ENCODE measurements at places on chromosomes 2 and 18.
A peak's percentile ranks its signal among the peaks of the same experiment; 100 is the strongest.

- DNase-seq = no peak
Measured at GRCh38 chr2:149781263-149781808, 193.8 kb upstream of the MMADHC start.

- DNase-seq = no peak
Measured at GRCh38 chr2:64410671-64411070, 43.3 kb upstream of the LGALSL start.

DNA sequence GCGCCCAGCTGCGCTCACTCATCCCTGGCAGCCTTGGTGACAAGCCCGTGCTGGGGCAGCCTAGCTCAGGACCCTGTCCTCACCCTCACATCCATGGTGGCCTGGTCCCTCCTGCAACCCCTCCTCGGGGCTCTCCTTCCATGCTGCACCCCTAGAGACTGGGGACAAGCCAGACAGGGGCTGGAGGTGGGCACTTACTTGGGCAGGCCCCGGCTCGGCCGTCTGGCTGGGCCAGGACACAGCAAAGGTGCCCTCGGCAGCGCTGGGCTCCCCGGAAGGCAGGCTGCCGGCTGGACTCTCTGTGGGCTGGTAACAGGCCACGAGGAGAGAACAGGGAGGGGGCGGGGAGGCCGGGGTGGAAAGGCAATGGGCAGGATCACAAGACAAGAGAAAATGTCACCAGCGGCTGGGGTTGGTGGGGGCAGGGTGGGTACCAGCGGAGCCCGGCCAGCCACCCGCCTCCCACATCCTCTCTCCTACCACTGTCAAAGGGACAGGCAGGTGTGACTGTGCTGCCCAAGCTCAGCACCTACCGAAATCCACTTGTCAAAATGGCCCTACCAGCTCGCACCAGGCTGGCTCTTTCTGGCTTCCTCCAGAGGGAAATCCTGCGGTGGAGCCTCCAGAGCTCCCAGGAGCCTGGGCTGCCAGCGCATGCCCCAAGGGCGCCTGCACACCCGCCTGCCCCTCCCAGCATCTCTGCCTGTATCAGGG is 54.7 kb downstream of the BIN1 start:
- no peak for DNase-seq

- DNase-seq = no peak
Measured at GRCh38 chr2:4507661-4508060, 804.3 kb downstream of the DCDC2C start.

GRCh38 chr2:220143336-220143735 is 515.9 kb downstream of the SLC4A3 start:
- DNase-seq = peak; percentile 81

- no peak for DNase-seq
Measured at GRCh38 chr2:239499726-239500573, 99.1 kb upstream of the HDAC4 start.

DNA sequence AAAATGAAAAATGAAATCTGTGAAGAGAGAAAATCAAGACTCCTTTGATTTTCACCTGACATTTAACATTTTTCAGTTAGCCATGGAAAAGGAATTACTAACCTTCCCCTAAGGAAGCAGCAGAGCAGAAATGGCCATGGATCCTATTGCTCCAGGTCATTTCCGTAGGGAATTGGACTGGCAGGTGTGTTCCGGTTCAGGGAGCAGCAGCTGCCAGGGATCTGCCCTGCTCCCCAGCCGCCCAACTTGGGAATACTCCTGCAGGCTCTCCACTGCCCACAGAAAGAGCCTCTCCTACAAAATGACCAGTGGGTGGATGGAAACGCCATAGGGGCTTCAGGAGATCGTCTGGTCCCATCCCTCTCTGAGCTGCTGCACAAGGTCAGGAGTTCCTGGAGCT is 86.0 kb upstream of the MAPK4 start:
- DNase-seq = no peak

DNA sequence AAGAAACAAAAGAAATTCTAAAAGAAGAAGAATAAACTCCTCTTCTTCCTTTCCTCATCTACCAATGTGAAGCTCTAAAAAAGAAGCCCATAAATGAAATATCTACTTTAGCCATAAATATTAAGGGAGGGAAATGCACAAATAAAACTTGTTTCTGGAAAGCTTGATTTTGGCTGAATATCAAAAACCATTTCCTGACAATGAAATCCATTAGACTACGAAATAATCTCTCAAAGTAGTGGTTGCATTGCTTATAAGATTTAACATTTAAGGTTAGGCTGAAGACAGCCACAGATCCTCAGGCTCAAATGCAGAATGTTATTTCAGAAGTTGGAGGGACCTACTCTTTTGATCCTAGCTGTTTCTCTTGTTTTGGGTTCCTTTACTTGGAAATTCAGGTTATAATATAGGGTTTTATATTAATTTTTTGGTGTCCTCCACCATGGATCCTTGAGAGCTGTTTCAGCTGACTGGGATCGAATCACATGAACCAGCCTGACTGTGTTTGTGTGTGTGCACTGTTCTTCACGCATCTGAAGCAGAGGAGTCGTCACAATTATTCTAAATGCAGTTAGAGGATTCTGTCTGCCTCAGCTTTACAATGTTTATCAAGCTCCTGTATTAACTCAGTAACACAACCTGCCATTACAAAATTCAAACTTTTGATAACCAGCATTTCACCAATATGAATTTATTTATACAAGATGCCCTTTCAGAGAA is 474.8 kb downstream of the ARHGAP15 start:
- no peak for DNase-seq

- DNase-seq = no peak
Measured at GRCh38 chr2:80830891-80831290, 526.3 kb upstream of the LRRTM1 start.

DNA sequence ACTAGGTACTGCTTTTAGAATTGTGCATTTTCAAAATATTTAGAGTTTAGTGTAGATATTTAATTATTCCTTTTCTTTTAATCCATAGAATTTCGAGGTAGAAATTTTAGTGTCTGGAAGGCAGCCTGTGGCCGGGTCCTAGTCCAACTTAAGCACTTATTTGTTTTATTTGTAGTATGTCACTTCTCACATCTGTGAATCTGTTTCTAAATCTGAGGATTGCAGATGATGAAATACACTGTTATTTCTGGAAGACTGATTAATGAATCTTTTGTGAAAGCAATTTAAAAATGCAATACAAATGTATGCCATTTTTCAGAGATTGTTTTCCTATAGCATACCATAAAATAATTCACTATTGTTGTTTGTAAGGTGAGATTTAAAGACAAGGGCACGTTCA is 483.9 kb upstream of the TRIB2 start:
- peak; percentile 24 for DNase-seq

GRCh38 chr2:119174216-119174992 is 15.9 kb upstream of the C1QL2 start:
- DNase-seq = peak; percentile 33

DNA sequence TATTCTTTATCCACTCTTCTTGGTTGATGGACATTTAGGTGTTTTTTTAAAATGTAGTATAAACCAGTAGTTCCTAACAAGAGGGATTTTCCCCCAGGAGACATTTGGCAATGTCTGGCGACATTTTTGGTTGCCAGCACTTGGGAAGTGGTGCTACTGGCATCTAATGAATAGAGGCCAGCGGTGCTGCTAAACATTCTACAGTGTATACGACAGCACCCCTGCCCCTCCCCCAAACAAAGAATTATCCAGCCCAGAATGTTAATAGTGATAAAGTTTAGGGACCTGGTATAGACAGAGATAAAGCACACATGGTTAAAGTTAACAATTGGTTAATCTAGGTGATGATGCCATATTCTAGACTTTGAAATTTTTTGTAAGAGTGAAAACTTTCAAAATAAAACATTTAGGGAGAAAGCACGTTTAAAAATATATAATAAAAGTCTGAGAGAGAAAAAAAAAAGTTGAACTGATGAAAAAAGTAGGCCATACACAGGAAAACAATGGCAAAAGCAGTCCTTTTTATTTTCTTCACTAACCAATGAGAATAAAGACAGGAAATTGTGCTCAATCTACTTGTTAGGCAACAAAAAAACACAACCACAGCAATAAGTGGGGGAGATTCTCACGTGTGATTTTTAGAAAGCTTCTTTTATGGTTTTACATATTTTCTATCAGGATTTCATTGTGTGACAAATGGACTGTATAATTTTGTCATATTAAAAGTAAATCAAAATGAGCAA is 14.8 kb downstream of the FBXO48 start:
- DNase-seq = no peak

DNA sequence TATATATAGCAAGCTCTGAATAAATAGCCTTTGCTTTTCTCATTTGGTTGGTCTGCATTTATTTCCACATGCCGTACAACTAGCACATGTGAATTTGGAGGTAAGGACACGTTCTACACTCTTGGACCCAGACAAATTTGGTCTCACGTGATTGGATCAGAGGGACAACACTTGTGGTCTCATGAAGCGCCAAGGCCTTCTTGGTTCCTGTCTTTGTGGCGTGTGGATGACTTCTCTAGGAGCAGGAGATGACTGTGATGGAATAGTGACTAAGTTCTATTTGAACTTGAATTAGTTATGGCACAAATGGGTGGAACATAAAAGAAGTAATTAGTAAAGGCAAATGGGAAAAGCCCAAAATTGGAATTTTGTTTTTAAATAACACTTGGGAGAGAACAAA is 206.9 kb downstream of the BCL2 start:
- no peak for DNase-seq

GRCh38 chr18:24561369-24561965 is 101.0 kb downstream of the HRH4 start:
- no peak for DNase-seq

GRCh38 chr2:219681694-219682300 is 54.4 kb downstream of the SLC4A3 start:
- DNase-seq = peak; percentile 20

DNA sequence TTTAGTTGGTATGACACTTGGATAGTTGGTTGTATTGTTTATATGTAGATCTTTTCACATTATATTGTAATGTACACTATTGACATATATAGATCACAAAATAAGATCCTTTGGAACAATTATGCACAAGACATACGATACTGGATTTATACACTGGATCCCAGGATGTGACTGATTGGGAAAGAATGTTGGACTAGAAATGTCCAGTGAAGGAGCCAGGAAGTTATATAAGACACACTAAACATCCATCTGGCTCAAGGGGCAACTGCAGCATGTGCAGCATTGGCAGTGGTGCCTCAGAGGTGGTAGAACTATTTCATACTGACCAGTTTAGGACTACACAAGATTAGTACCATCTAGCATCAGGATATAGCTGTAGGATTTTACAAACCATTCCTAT is 104.9 kb downstream of the TRABD2A start:
- peak; percentile 14 for DNase-seq

DNA sequence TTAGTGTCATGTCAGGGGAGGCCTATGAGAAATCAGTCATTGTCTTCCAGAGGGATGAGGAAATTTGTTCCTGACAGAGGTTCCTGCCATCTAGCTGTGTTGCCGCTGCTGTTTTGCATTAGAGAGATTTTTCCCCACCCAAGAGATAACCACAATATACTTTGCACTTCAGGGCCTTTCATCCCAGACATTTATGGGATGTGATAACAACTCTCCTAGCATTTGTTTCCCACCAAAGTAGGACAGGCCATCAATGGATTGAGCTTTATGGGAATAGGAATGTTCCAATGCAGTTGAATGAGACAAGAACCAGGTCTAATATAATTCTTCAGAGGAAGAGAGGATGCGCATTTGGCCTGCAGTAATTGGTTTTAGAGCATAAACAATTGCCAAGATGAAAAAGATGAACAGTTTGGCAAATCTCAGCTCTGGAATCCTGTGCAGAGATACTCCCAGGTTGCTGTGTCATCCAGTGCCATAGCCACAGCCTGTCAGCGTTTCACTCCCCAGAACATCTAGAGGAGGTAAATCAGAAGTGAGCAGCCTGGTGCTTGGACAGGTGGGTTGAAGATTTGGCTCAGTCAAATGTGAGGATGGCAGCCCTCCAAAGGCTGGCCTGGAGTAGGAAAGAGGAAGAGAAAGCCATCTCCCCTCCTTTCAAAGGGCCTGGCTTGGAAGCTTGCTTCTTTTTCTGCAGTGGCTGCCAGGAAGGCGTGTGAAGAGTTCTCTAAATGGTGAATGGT is 93.7 kb upstream of the SETBP1 start:
- DNase-seq = no peak

- DNase-seq = no peak
Measured at GRCh38 chr2:69231612-69232277, 155.3 kb downstream of the GFPT1 start.

DNA sequence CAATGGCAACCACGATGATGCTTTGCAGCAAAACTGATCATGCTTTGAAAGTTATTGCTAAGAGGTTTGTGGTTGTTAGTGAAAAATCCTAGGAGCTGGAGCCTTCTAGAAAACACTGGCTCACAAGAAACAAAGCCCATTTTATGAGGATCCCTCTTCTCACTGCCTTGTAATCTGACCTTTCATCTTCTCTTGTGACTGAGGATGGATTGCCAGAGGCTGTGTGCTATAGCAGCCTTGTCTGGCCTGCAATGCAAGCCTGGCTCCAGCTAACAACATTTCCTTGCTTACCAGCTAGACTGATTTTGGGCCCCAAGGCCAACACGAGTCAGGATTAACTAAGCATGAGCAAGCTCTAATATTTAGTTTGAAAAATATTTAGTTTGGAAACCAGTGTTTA is 13.1 kb downstream of the PIEZO2 start:
- DNase-seq = no peak

- DNase-seq = peak; percentile 55
Measured at GRCh38 chr2:215532844-215533243, 97.0 kb upstream of the FN1 start.

DNA sequence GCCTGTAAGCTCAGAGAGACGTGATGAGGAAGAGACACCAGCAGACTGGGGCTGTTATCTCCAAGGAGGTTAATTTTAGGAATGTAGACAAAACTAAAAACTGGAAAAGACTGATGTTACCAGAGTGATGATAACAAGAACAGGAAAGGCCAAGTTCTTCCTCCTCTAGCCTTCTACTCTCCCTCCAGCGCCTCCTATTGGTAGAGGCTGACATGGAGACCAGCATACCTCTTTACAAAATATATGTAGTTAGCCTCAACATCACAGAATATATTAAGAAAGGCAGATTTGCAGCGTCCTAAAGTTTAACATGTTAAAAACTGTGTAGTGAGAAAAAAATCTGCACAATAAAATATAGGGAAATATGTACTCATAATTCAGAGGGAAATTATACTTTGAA is 66.0 kb downstream of the TCF4 start:
- DNase-seq = no peak

- DNase-seq = peak; percentile 62
Measured at GRCh38 chr2:46298522-46299353, 1.5 kb downstream of the EPAS1 start.

DNA sequence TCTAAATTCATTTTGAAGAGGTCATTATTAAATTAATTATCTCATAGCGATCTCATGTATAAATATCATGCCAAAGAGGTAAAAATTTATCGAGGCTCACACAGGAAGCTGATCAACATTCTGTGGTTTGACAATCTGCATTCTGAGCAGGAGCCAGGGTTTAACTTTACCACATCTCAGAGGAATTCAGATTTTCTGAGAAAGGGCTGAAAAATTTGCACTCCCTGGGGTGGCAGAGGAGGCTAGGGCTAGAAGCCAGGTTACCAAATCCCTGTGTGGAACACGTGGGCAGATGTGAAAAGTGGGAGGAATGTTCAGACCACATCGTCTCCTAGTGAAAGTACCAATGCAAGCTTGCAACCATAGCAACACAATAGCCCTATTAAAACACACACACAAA is 63.5 kb upstream of the CTLA4 start:
- peak; percentile 100 for DNase-seq
